Suppressor macrophage treated with lipopolysaccharide for 4 hours (primary cell): ENCODE measurements at places on chromosomes 5 and 9.

DNA sequence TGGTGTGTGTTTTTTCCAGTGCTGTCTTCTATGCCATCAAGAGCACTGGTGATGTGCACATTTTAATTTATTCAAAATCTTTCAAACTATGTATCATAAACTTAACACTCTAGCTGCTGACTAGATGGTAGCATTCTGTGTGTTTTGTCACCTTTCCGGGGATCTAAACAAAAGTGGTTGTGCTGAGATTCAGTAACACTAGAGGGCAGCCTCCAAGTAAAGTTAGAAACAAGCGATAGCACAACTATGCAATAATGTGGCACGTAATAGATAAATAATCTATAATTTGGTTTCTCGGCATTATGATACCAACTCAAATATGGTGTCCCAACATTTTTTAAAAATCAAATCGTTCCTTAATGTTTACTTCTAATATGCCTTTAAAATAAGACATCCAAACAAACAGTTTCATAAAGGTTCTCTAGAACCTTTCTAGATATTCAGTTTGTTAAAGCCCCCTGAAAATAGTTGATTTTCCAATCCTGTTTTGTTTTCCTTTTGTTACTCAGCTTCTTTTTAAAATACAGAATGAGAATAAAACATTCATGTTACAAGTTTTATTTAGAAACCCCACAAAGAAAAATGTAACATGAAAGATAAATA lies 16.9 kb downstream of the SEMA6A start:
- no peak for DNase-seq

GRCh38 chr9:21429191-21429590 lies 11.0 kb upstream of the IFNA1 start:
- no peak for DNase-seq

DNA sequence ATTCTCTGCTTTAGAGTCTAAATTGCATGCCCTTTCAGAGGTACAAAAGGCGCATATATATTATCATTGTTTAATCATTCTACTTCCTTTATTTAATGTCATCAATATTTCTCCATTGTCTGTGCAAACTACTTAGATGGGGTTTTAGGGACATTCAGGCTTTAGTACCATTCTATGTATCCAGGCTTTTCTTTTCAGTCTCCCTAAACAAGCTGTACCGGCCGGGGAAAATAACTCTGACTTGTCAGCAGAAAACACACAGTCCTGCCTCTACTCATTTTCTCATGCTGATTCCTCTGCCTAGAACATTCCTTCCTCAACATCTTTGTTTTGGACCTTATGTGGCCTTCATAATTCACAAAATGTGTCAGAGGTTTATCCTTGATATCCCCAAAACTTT lies 392.1 kb upstream of the DAB2 start:
- DNase-seq = no peak

- DNase-seq = peak; percentile 42
These were observed 10.8 kb downstream of the STK10 start for GRCh38 chr5:172177176-172177575.

DNA sequence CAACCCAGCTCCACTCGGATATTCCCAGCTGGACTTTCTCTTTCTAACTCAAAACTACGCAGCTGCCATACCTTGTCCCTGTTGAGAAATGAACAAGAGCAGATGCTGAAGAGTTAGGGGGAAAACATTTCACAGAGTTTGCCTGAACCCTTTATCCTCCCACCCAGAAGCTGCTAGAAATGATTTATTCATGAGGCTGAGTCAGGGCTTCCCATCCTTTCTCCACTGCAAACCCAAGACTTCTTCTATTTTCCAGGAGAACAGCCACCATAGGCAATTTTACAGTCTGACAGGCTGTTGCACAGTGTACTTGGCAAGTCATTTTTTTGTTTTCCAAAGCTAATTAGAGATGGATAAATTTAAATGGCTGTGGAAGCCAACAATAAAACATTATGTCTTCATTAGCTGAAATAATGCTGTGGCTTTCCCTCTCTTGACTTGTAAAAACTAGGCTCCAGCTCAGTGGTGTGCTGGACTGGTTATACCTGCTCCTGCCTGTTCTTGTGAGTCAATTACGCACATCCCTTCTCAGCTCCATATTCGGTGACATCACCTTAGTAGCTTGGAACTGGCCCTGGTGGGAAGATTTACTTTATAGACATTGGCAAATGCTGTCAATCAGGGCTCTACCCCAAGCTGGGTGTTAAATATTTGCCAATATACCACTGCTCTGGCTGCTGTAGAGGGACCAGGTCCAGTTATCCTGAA lies 71.9 kb downstream of the KIF4B start:
- no peak for DNase-seq

DNA sequence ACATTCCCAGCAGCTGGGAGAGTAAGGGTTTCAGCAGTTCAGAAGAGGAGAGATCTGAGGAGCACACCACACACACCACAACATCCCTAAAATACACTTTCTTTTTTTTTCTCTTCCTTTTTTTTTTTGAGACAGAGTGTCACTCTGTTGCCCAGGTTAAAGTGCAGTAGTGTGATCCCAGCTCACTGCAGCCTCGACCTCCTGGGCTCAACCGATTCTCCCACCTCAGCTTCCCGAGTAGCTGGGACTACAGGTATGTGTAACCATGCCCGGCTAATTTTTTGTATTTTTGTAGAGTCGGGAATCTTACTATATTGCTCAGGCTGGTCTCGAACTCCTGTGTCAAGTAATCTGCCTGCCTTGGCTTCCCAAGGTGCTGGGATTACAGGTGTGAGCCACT lies 9.7 kb upstream of the UBAP1 start:
- DNase-seq = no peak

GRCh38 chr5:151709109-151709735 lies 22.5 kb upstream of the SPARC start:
- no peak for DNase-seq

DNA sequence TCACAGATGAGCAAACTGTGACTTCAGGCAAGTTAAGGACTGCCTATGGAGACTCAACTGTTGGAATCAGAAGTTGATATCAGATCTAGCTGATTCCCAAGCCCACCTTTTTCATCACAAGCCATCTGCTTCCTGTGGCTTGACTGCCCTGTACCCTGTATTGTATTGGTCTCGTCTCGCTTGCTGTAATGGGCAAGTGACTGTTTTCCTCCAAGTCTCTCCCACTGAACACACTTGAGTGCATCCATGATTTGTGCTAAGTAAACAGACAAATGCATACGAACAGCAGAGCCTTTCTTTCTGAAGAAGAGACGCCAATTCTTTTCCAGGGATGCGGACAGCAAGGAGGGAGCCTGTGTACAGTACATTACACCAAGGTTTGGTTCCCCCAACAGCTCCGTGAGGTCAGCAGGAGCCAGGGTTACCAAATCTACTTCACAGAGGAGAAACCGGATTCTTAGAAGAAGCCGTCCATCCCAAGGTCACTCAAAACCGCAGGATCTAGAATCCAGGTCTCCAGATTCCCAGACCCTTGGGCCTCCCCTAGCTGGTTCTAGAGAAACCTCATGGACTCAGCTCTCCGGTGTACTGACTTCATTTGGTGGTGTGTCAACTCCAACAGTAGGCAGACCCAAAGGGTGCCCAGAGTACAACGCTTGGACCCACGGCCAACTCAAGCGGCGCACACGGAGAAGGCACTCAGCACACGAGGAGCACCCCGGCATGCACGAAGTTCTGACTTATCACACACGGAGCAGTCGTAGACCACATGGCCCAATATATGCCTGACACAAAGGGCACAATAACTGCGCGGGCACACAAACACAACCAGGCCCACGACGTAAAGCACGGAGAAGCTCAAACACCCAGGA lies 1.1 kb downstream of the BAG1 start:
- peak; percentile 19 for DNase-seq

- DNase-seq = no peak
These were observed 1247.5 kb upstream of the C9orf72 start for GRCh38 chr9:28820741-28821140.
